Thyroid gland (tissue), 4 donors: ENCODE measurements at places on chromosomes 12 and 14. TPM values are rescaled to one million over a fixed set of nuclear protein-coding genes. Genes with fewer than 3 reads are reported as not detected.

DNA sequence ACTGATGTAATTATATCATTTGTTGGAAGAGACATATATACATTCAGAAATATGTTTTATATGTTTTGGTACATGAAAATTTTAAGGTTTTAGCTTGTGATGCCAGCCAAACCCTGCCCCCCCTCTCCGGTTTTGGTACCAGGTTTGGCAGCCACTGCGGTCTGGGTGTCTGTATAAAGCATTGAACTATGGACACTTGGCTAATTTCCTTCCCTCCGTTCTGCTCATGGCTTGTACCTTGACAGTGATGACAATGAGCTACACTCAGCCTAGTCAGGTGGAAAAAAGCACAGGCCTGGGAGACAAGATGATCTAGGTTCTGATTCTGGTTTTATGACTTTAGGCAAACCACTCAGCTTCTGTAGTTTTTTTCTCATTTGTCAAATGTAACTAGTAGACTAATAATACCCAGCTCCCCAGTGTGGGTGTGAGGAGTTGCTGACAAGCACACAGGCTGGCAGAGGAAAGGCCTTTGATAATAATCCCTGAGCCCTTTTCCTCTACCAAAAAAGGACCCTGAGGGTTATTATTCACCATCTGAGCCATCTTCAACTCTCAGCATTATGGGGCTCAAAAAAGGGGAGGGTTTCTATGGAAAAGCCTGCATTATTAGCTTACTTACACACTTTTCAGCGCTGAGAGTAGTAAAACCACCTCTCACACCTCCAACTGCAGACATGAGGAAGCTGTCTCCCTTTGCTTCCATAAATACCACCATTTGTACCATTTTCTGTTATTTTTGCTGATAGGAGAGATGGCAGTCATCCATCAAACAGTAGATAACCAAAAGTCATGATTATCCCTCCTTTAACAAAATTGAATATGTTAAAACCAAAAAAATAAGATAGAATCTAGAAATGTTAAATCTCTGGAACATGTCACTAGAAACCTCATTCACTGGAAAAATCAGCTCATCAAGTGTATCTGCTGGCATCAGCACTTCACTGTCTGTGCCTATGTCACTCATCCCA, 76.3 kb upstream of the PSMC1 start:
- H3K27me3 ChIP-seq = no peaks in the 10 kb centered on the region
- H3K4me1 ChIP-seq = peaks cover 4% of the 10 kb centered on the region
- no peak overlapping the region for H3K4me3 ChIP-seq
- H3K27ac ChIP-seq = no peak overlapping the region
- peak; percentile 38 for DNase-seq

GRCh38 chr12:41802803-41803202, 341.9 kb downstream of the GXYLT1 start:
- DNase-seq = no peak

Gene ACIN1
- 156 TPM for total RNA-seq

DNA sequence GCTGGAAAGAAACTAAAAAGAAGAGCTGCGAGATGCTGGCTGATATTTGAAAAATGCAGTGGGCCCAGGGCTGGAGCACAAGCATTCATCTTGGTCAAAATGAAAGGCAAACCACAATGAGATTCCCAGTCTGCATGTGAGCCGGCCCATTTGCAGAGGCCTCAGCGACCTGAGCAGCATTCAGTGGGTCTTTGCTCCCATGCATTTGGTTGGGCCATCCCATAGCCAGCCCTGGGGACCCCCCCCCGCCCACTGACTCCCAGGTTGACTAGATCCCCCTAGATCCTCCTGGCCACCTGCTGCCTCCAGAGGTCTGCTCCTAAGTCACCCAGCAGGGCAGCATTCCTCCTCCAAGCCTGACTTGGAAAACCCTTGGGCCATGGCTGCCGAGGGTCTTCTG, 59.8 kb downstream of the PRMT8 start:
- H3K4me1 ChIP-seq = no peaks in the 10 kb centered on the region
- DNase-seq = no peak
- H3K36me3 ChIP-seq = no peaks in the 10 kb centered on the region
- no peak overlapping the region for H3K4me3 ChIP-seq
- no peak overlapping the region for H3K27ac ChIP-seq

Gene B4GALNT3
- 6.4 TPM for total RNA-seq

DNA sequence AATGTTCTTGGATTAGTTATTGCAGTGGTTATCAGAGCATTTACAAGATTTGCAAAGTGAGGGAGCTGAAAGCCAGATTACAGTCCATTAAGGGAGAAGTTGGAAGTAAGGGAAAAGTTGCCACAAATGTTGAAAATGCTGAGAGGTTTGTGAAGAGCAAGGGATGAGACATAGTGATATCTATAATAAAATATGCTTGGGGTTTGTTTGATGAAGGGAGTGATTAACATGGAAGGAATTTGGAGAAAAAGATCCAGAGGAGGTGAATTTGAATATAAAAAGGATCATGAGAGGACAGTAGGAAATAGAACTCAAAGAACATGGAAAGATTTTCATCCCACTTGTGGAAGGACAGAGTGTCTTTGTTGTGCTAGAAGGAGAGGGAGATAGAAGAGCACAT, 19.3 kb upstream of the CCER1 start:
- H3K4me3 ChIP-seq = no peak overlapping the region
- no peak for DNase-seq
- no peaks in the 10 kb centered on the region for H3K36me3 ChIP-seq
- no peaks in the 10 kb centered on the region for H3K27me3 ChIP-seq
